D721Med (cell line): ENCODE measurements at places on chromosomes 5 and 9.

GRCh38 chr9:27212191-27212590, 84.8 kb downstream of the EQTN start:
- DNase-seq = no peak

- DNase-seq = no peak
These were observed 383.1 kb upstream of the PAPPA start for GRCh38 chr9:115770521-115770920.

- DNase-seq = no peak
These were observed 157.9 kb downstream of the NFIB start for GRCh38 chr9:14156046-14156445.

DNA sequence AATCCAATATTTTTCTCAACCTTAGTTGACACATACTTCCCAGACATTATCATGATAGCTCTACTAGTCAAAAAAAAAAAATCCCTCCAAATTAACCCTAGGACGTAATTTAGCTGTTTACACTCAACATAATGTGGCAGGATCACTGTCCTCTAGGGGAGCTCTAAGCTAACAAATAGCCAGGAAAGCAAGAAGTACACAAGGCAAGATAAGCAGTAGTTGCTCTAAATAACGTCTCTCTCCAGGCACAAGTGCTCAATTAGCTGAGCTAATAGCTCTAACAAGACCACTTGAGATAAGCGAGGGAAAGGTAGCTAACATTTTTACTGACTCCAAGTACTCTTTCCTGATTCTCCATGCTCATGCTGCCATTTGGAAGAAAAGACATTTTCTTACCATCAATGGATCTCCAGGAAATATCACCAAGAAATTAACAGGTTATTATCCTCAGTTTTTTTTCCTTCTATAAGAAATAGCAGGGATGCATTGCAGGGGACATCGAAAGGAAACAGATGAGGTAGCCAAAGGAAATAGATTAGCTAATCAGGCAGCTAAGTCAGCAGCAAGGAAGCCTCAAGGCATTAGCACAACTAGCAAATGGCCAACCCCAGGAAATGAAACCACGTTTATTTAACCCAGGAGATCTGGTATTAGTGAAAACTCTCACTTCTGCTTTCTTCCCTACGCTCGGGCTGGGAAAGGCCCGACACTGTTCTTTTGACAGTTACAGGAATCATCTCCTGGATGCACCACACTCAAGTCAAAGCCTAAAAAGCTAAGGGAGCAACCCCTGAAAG, 614.1 kb downstream of the PTPRD start:
- DNase-seq = no peak

DNA sequence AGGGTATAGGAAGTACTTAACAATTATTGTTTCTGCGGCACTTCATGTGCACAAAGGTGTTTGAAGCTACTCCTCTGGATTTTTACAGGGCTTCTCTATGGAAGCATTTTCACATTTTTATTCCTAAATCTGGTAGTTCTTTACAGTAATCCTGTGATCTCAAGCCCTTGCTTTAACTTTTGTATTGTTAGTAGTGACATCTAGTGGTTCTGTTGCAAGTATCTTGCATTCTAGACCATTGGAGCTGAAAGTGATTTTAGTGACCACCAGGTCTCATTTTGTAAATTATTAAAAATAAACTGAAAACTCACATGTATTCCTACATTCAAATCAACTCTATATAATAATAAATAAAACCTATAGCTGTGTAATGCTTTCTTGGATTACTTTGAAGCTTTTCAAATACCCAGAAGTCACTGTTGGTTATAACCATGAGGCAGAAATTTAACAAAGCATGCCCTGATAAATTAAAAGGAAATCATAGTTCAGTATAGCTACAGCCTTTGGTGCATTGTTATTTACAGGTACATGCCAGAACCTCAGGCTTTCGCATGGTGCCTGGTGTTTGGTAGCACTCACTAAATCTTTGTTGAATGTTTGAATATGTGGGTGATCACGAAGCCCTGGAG, 18.9 kb downstream of the RPS23 start:
- DNase-seq = no peak

- no peak for DNase-seq
These were observed 27.0 kb upstream of the FRRS1L start for GRCh38 chr9:109193974-109194556.

DNA sequence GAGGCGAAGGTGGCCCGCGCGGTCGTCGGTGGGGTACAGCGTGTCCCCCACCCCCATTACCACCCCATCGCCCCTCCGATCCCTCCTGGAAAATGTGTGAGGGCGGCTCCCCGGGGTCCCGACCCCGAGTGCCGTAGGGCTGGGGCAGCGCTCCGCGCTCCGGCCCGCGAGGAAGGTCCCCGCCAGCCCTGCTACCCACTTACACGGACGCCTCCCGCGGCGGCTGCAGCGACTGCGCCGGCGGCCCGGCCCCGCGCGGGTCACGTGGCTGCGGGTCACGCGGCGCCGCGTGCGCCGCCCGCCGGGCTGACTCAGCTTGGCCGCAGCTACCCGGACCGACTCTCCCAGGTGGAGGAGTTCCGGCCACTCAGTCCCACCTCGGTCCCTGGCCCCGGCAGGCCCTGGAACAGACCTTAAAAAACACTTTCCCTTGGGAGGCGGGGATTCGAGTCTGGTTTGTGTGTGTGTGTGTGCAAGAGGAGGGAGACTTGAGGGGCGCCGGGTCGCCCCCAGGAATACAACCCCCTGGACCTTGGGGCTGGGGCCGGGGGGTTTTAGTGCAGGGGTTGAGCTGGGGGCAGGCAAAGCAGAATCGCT, at the start of gene GNPDA1:
GNPDA1 (minus strand) TSS at position 236 of the 597 bp plus-strand sequence. CDS start 992 bp downstream, outside the sequence.
- peak; percentile 62 for DNase-seq

GRCh38 chr5:159286420-159287035, 23.4 kb downstream of the UBLCP1 start:
- no peak for DNase-seq

GRCh38 chr9:21392270-21392669, 7.1 kb upstream of the IFNA2 start:
- DNase-seq = no peak

DNA sequence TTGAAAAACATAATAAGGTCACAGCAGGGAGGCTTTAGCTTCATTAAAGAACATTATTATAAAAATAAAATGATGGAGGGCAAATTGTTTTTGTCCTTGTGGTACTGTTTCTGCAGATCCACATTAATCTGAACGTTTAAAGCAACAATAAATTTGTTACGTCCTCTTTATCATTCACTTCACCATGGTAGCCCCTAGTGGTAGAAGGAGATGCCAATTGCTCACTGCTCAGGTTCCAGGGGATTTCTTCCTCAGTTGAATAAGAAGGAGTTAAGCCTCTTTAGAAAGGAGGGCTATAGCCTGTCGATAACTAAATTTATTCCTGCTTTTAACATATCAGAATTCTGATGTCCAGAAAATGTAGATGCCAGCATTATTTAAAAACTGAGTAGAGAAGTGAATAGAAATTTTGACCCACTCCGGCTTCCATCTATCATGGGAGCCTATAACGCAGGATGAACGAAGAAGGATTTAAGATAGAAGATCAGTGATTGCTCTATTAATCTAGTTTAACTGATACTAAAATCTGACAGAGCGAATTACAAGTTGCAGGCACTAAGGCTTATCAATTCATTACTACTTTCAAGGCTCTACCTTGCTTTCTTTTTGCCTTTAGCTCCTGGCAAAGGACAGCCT, 692.3 kb downstream of the PTPRD start:
- no peak for DNase-seq

- no peak for DNase-seq
These were observed 140.5 kb downstream of the SLIT3 start for GRCh38 chr5:169160405-169160901.

- no peak for DNase-seq
These were observed 27.1 kb downstream of the CCDC125 start for GRCh38 chr5:69305512-69305911.

GRCh38 chr9:87546704-87547103, 49.0 kb downstream of the DAPK1 start:
- DNase-seq = no peak

DNA sequence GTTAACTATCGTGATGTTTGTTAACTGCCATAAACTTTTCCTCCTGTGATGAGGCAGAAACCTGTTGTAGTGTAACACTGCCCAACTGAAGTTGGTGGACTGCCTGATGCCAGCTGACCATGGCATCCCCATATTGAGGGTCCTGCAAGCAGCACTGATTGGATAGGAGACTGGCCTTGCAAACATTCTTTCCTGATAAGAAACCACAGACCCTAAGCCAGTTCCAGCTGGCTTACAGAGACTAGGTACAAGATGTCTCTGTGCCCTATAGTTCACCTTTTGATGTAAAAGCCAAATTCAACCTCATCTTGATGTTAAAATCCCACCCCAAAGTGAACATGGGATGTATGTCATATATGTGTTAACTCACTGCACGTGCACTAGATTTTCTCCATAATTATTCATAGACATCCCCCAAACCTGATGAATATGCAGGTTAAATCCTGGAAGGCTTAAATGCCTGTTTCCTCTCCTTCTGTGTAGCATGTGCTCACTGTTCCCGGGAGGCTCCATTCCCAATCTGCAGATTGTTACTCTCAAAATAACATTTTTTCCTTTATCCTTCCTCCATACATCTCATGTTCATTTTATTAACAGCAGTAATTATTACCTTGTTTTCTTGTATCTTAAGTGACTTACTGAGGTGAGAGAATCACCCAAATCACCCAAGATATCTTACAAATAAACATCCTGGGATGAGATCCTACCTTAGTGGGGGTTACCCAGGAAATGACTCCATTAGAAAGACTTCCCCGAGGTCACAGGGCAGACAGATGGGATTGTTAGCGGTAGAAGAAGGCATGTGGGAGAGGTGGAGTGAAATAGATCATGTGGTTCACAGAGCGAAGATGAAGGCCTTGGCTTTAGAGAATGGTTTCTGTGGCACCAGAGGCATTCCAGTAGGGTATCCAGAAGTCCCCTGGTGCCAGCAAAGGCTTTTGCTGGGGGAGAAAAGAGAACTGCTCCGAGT, 566.7 kb downstream of the CCDC171 start:
- DNase-seq = no peak

DNA sequence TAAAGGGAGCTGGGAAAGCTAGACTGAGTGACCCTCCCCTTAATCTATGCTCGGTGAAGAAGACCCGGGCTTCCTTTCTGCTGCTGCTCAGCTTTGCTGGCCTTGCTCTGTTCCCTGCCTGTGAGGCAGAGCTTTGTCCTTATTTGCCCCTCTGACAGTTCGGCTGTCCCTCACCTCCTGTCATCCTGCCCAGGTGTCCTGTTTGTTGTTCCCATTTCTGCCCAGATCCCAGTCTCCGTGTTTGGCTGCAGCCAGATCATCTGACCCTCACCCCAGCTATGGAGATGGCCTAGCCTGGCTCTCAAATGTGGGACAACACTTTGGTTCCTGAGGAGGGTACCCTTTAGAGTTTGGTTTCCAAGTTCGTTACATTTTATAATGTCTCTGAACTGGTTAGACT, 20.2 kb downstream of the OTULIN start:
- DNase-seq = no peak

DNA sequence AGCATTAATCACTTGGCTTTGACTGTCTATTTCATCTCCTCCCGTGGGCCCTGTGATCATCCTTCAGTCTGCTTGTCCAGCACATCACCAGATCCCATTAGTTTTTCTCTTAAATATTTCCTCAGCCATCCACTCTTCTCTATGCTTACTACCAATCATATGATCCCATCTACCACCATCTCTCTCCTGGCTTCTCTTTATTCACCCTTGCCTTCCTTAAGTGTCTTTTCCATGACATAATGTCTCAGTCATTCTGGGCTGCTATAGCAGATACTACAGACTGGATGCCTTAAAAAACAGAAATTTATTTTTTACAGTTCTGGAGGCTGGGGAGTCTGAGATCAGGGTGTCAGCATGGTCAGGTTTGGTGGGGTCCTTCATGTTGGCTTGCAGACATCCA, 208.4 kb upstream of the PPP1R2B start:
- DNase-seq = no peak

DNA sequence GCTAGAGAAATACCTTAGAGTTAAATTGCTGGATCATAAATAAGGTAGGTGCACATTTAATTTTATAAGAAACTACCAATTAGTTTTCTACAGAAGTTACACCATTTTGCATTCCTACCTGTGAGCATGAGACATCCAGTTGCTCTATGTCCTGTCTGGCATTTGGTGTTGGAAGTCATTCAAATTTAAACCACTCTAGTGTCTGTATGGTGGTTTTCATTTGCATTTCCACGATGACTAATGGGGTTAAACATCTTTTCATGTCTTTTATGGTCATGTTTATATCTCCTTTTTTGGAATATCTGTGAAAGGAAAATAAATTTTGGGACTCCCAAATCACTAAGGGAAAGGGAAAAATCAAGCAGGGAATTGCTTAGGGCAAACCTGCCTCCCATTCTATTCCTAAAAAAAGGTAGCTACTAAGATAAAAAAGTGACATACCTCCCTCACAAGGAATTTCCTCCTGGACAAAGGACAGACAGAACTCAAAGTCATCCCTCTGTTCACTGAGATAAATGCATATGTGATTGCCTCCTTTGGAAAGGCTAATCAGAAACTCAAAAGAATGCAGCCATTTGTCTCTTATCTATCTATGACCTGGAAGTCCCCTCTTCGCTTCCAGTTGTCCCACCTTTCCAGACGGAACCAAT, 31.6 kb upstream of the ADCY2 start:
- DNase-seq = no peak

DNA sequence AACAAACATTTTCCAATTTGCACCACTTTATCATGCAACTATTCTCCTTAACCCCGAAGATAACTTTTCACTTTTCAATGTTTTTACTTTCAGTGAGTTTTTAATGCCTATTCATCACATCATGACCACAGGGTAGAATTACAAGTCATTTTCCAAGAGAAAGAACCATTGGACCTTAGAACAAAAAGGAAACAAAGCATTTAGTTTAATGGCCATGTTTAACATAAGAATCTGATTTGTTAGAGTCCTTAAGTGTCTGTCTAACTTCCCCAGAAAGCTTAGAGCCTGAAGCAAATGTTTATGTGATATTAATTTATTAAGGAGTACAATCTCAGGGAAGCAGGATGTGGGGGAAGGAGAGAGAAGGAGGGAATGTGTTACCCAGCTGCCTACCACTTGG, 325.8 kb upstream of the RIOK2 start:
- DNase-seq = no peak

- no peak for DNase-seq
These were observed 23.2 kb downstream of the TSPAN17 start for GRCh38 chr5:176670449-176670848.

DNA sequence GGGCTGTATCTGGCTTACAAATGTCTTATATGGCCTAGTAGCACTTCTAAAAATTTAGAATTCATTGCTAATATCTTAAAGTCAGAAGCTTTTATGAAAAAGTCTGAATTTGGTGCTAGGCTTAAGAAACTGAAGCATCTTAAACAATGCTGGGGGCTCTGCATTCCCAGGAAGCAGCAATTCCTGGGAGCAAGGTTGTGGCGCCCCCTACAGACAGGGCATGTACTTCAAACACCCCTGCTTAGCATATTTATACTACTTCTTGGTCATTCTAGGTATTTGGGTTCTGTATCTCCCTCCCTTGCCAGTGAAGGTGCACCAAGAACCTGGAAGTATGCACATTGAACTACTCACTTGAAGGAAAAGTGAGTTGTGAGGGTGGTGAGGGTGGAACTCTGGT, 64.6 kb upstream of the GRIA1 start:
- no peak for DNase-seq
